ENCODE measurements at places on chromosomes 13 and 19.

DNA sequence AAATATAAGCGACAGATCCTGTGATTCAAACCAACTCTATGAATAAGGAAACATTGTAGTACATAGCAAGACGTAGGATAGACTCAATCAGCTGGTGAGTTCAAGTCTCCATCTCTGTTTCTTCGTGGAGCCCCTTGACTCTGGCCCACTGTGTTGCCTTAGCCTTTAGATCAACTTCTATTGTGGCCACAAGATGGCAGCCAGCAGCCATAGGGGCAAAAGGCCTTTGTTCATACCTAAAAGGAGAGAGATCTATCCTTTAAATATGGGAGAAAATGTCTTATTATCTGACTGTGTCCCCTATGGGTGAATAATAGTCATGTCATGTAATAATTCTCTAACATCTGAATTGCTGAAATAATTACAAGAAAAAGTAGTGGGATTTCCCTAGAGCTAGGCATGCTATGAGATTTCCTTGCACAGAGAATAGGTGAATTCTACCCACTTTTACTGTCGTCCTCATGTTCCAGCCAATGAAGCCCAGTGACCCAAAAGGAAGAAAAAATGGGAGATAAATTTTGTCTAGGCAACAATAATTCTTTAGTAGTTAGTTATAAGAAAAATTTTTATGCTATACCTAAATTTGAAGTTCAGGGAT, 129.4 kb downstream of the PCDH20 start:
- no peak for ATAC-seq

- peak; percentile 65 for ATAC-seq
Observed at GRCh38 chr13:101449790-101450748, 2.4 kb upstream of the ITGBL1 start.

DNA sequence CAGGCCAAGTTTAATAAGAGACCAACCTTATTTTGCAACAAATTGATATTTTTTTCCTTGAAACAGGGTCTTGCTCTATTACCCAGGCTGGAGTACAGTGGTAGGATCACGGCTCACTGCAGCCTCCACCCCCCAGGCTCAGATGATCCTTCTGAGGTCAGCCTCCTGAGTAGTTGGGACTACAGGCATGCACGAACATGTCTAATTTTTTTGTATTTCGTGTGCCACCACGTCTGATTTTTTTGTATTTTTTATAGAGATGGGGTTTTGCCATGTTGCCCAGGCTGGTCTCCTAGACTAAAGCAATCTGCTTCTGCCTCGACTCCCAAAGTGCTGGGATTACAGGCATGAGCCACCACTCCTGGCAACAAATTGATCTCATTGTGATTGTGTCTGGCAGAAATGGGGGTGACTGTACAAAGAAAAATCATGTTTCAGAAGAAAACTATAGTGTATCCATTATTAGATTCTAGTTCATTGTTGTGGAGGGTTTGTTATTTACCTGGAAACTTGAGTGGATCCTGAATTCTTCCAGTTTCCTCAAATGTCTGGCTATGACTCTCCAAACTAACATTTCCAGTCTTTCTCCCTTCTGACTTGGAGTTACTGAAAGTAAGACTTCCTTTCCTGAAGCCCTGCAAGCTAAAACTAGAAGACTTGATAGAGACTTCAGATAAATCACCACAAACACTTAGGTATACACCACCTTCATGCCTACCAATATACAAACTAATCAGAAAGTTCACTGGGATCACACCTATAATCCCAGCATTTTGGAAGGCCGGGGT, 17.3 kb upstream of the AKT2 start:
- ATAC-seq: no peak

- no peak for ATAC-seq
Observed at GRCh38 chr13:99689955-99690354, 188.7 kb downstream of the TM9SF2 start.

- no peak for ATAC-seq
Observed at GRCh38 chr13:45356966-45357672, 16.1 kb upstream of the TPT1 start.

DNA sequence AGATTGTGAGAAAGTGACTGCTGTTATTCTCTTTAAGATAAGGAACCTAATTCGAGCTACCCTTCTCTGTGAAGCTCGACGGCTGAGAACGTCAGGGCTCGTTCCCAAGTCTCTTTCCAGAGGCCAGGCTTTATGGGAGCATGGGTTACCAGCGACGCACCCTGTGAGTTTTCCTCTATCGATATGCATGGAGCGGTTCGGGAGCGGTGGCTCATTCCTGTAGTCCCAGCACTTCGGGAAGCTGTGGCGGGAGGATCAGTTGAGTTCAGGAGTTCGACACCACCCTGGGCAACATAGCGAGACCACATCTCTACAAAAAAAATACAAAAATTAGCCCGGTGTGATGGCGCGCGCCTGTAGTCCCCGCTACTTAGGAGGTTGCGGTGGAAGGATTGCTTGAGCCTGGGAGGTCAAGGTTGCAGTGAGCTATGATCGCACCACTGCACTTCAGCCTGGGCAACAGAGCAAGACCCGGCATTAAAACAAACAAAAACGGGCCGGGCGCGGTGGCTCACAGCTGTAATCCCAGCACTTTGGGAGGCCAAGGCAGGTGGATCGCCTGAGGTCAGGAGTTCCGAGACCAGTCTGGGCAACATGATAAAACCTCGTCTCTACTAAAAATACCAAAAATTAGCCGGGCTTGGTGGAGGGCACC, 681 bp upstream of the ZNF606 start:
- no peak for ATAC-seq

DNA sequence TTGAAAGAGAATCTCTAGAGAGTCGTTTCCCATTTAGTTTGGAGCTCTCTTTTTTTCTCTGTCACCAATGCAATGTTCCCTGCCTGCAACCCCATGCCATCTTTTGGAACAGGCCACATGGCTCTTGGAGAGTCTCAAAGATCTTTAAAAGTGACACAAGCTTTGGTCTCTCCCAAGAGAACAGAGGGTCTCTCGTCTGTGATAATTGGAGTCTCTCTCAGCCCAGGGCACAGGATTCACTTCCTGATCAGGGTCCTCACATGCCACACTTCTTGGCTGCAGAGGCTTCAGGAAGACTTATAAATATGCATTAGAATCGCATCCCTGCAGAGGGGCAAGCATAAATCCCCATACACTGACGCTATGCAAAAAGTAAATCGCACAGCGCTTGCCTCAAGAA, 240.5 kb downstream of the IRS2 start:
- no peak for ATAC-seq

DNA sequence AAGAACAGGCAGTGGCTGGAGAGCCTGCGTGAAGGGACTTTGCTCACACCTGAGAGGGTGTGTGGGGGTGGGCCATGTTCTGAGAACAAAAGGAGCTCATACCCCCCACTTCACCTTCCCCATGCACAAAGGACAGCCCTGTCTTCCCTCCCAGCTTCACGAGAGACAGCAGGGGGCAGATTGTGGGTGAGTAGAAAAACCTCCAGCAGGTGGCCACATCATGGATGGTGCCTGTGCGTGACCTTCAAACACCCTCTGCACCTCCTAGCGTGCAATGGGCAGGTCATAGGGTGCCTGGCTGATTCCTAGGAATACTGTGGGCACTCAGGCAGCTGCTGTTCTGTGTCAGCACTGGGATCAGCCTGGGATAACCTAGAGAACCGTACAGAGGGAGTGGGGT, 36.3 kb upstream of the PSG9 start:
- no peak for ATAC-seq

- ATAC-seq: no peak
Observed at GRCh38 chr13:33742321-33742720, 75.6 kb upstream of the RFC3 start.

GRCh38 chr19:40716031-40716481, 630 bp downstream of the COQ8B start:
- peak; percentile 1 for ATAC-seq

DNA sequence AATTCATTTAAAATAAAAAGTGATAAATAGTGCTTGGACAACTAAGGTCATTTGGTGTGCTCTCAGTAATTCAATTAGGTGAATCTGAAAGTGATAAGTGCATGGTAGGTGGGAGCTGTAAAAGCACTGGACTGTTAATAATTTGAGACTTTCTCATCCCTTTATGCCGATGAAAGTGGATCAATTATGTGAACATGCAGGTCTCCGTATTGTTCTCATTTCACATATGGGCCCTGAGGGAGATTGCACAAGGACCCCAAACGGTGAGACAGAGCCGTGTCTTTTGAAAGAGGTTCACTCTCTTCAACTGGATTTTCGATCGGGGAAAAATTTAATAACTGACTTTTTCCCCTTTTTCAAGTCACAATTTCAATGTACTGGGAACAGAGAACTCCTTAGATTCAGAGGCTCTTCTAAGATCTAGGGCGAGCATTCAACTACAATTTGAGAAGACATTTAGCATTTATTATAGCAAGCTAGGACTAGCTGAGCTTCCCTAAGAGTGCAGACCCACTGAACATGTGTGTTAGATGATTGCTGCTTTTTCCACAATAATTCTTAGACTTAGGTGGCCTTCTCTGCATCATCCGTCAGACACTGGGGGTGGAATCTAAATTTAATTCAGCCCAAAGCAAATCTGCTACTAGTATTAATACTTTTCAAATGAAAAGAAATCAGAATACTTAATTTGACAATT, 347.6 kb downstream of the OXGR1 start:
- no peak for ATAC-seq

DNA sequence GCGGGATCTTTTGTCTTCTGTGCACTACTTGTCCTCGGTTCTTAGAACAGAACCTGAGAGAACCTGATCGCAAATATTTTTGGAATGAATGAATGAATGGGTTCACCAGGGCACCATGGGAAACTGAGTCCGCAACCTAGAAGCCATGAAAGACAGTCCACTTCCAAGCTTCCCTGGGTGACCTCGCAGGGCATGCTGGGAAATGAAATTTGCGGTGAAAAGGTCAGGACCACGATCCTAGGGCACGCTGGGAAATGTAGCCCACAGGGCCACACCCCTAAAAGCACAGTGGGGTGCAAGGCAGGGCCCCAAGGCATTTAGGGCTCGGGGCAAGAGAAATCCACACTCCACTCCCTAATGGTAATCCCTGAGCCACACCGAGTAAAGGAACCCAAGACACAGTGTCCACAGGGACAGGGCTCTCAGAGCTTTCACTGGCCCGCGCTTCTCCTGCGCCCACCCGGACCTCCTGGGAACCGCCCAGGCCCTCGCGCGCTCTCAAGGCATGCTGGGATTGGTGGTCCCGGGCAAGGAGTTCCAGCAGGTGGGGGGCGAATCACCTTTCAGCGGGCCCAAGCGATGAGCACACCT, 1.1 kb upstream of the PPP1R12C start:
- no peak for ATAC-seq

DNA sequence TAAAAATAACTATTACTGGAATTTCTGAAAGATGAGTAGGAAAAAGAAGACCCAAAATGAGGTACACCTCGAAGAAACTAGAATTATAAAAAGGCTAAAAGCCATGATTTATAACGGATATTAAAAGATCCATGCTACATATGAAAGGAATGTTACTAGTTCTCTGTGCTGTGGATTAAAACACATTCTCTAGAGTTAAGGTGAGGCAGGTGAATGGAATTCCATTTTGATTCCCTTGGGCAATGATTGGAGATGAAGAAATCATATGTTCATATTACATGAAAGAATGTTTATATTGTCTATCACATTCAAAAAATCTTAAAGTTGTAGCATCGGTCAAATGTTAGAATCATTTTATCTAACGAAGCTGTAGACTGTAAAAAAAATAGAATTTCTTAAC, 783.7 kb downstream of the PCDH9 start:
- ATAC-seq: no peak

DNA sequence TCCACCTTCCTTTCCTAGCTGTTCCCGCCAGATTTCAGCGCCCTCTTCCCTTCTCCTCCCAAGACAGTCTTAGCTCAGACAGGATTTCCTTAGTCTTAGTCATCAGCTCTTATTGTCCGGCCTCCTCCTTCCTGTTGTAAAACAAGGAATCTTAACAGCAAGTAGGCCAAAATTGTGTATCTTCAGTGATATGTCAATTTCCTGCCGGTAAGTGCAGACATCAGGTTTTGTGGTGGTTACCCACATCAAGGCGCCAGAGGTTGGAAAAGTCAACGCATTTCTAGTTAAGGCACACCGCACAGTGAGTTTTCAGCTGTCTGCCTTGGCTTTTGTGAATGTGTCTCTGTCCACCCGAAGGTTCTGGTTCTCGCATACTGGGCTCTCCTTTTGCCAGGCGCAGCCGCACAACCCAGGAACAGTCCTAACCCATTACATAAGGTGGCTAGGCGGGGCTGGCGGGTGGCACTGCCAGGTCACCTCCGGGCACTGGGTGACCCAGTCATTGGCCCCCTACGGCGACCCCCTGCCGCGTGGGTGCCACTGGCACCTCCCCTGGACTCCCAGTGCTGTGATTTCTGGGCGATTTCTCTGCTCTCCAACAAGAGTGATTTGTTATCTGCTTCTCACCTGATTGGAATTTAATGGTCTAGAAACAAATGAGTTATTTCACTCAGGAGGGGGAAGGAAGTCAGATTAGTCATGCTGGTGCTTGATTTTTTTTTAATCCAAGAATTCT, 12.9 kb downstream of the COL4A2 start:
- peak; percentile 80 for ATAC-seq

DNA sequence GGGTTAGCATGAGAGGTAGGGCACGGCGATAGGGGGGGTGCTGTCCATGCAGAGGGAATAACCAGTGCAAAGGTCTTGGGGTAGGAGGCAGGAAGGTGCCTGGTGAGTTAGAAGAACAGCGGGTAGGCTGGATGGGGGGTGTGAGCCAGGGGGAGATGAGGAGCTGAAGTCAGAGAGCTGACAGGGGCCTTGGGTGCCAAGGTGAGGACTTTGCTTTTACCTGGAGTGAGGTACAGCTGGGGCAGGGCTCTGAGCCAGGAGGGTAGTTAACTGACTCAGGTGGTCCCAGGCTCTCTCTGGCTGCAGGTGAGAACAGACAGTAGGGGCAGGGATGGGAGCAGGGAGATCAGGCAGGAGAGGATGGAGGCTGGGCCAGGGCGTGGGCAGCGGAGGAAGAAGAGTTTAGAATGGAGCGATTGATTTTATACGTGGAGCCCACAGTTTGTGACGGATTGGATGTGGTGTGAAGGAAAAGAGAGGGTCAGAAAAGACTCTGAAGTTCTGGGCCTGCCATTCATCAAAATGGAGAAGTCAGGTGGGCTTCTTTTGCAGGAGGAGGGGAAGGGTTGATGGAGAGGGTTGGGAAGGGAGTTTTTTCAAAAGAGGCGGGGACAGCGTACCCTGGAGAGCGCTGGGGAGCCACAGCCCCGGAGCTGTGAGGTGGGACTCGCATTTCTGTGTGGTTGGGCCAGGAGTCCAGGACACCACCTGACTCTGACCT, 1.2 kb upstream of the GRAMD1A start:
- peak; percentile 10 for ATAC-seq

DNA sequence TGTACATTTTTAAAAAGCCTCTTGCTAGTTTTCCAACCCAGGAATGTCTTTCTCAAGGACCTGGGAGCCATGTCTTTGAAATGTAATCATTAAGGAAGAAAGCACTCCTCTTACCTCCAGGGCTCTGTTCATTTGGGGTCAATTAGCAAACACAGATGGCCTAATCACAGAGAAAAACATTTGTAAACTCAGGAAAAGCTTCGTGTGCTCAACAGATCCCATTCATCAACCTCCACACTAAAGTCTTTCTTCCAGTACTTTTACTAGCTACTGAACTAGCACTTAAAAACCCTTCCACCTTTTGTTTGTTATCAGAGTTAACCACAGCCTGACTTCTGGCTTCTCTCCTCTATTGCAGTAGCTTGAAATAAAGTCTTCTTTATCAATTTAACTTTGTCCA, 441.4 kb downstream of the PCDH20 start:
- no peak for ATAC-seq

GRCh38 chr13:98175043-98175442, 2.0 kb downstream of the RNF113B start:
- ATAC-seq: no peak

GRCh38 chr19:43784241-43784980, 3.6 kb upstream of the KCNN4 start:
- peak; percentile 86 for ATAC-seq

- no peak for ATAC-seq
Observed at GRCh38 chr19:10882108-10882457, 10.7 kb downstream of the CARM1 start.

Measured in SK-N-SH treated with all-trans-retinoic acid at 6 μM for 48 hours (cell line).